Stimulated activated CD4-positive, alpha-beta T cell treated with anti-CD3 and anti-CD28 coated beads, Interleukin-1b, Interleukin-23, amount 100 ng/mL, for 1 hour (primary cell): ENCODE measurements at places on chromosomes 4 and X.

GRCh38 chr4:114078636-114079035 lies 99.2 kb upstream of the ARSJ start:
- DNase-seq, result no peak

- no peak for DNase-seq
Observed at GRCh38 chrX:133709501-133709900, 275.9 kb downstream of the GPC3 start.

GRCh38 chrX:65985922-65986588 lies 53.8 kb downstream of the VSIG4 start:
- DNase-seq, result peak; percentile 8

DNA sequence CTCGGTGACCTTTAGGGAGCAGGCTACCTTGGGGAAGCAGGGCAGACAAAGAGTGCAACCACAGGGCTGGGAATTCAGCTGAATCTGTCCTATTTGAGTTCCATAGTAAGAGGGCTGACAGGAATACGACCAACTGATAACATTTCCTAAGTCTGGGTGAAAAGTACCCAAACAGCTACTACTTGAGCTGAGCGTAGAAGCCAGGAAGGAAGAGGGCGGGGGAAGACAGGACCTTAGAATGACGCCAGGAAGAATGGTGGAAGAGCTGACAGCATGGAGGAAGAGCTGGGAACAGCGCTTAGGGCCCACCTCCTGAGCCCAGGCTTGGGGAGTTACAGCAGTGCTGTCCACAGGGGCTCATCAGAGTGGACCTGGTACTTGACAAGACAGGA lies 14.4 kb downstream of the MECP2 start:
- DNase-seq, result no peak

GRCh38 chr4:15601862-15602261 lies 53.3 kb downstream of the FBXL5 start:
- DNase-seq, result no peak

GRCh38 chrX:10208953-10209352 lies 52.2 kb downstream of the CLCN4 start:
- no peak for DNase-seq

DNA sequence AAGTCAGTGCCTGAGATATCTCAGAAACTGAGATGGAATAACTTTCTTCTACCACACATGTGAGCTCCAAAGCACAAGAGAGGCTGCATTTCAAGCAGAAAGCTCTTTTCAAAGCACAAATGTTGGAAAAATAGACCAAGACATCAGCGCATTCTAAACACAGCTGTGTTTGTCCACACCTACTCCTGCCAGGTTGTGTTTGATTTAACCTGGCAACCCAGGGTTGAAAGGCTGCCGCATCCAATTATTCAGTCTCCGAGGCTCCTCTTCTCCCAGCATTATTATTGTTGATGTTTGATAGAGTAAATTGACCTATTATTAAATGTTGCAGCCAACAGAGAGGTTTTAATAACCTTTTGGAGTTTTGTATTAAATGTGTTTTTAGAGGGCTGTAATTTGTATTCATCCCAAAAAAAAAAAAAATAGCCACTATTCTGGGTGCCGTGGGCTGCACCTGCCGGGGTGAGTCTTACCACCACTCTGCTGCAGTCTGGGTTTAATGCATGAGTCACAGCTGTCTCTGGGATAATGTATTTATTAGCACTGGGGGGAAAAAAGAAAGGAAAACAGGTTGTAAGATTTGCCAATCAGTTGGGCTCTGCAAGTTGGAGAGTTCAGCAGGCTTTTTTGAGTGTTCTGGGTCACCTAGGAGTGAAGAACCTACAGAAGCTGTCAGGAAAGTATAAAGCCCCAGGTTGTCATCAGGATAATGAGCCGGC lies 105.2 kb upstream of the NOCT start:
- DNase-seq, result no peak
